ENCODE measurements at places on chromosomes 6 and 20. TPM values are rescaled to one million over a fixed set of nuclear protein-coding genes. Genes with fewer than 3 reads are reported as not detected.

SUMO4 gene
- total RNA-seq = 1.1 TPM

TREM2 gene
- 0.61 TPM for total RNA-seq

DNA sequence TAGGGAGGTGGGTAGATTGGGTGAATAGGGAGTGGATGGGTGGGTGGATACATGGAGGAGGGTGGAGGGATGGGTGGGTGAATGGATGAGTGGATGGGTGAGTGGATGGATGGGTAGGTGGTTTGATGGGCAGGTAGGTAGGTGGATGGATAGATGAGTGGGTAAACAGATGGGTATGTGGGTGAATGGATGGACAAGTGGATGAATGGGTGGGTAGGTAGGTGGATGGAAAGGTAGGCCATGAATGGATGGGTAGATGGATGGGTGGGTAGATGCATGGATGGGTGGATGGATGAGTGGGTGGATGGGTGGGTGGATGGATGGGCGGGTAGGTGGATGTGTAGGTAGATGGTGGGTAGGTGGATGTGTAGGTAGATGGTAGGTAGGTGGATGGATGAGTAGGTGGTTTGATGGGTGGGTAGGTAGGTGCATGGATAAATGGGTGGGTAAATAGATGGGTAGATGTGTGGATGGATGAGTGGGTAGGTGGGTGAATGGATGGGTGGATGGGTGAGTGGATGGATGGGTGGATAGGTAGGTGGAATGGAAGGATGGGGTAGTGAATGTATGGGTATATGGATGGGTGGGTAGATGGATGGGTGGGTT, 51.4 kb downstream of the NPEPL1 start:
- no peaks in the 10 kb centered on the region for H3K36me3 ChIP-seq
- H3K4me3 ChIP-seq = no peak overlapping the region
- no peak overlapping the region for H3K27ac ChIP-seq
- no peak for DNase-seq
- H3K4me1 ChIP-seq = peaks cover 3% of the 10 kb centered on the region
- H3K27me3 ChIP-seq = no peaks in the 10 kb centered on the region

DNA sequence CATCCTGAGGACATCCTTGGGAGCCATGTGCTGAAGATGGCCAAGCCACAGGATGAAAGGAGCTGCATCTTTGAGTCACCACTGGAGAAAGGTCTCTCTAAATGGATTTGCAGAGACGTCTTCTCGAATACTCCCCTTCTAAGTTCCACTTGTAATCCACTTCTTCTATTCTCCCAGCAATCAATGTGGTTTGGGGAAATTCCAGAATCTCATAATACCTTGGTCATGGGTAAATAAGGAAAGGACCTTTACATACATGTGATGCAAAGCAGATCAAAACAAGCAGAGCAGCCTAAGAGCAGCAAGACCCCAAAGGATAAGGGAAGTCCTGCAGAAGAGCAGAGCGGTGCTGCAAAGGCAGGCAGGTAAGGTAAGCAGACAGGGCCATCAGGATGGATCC, 35.3 kb downstream of the TRIM38 start:
- H3K36me3 ChIP-seq = peaks cover 3% of the 10 kb centered on the region
- H3K27ac ChIP-seq = no peak overlapping the region
- no peak for DNase-seq
- H3K4me1 ChIP-seq = no peaks in the 10 kb centered on the region
- no peaks in the 10 kb centered on the region for H3K27me3 ChIP-seq

HDGFL1 gene
- not detected for total RNA-seq

DNA sequence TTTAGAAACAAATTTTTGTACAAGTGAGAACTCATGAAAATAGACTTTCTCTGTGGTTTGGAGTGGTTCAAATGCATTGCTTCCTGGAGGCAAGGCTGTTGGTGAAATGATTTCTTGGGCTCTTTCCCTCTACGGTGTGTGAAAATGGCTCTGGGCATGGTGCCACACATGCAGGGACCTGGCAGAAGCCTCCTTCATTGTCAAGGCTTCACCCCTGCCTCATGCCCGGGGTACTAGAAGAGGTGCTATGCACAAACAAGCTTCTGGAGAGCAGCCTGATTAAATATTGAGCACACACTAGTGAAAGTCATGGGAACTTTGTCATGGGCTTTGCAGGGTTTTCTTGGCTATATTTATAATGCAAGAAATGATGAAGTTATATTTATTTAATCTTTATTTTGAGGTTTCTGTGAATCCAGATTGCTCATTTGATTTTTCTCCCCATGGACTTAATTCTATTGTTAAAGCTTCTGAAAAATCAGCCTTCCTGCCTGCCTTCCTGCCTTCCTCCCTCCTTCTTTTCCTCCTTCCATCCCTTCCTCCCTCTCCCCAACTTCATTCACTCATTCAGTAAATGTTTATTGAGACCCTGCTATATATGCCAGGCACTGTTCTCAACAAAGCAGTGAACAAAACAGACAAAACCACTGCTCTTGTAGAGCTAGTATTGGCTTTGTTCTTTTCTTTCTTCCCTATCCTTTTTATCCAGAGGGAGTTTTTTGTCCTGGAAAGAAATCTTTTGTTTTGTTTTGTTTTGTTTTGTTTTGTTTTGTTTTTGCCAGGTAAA, 21.0 kb downstream of the C6orf89 start:
- peaks cover 11% of the 10 kb centered on the region for H3K36me3 ChIP-seq
- no peak for DNase-seq
- H3K4me1 ChIP-seq = peaks cover 1% of the 10 kb centered on the region
- H3K4me3 ChIP-seq = no peak overlapping the region
- H3K27me3 ChIP-seq = no peaks in the 10 kb centered on the region

GRCh38 chr6:116840091-116840490, 11.2 kb upstream of the GPRC6A start:
- 0 out of 2 replicates have a peak, but pooled peaks cover 2% of the 10 kb centered on the region for H3K27me3 ChIP-seq
- no peak for DNase-seq
- H3K4me1 ChIP-seq = no peaks in the 10 kb centered on the region
- H3K36me3 ChIP-seq = no peaks in the 10 kb centered on the region

OSBPL2 gene
- total RNA-seq = 40.2 TPM

UNC5CL gene
- 0.23 TPM for total RNA-seq

- H3K27ac ChIP-seq = no peak overlapping the region
- H3K27me3 ChIP-seq = peaks cover 3% of the 10 kb centered on the region
- H3K4me1 ChIP-seq = no peaks in the 10 kb centered on the region
- DNase-seq = no peak
Measured at GRCh38 chr6:43823879-43824702, 54.1 kb downstream of the VEGFA start.

TAGAP gene
- total RNA-seq = 5.2 TPM

VGLL2 gene
- 5.7 TPM for total RNA-seq

DNA sequence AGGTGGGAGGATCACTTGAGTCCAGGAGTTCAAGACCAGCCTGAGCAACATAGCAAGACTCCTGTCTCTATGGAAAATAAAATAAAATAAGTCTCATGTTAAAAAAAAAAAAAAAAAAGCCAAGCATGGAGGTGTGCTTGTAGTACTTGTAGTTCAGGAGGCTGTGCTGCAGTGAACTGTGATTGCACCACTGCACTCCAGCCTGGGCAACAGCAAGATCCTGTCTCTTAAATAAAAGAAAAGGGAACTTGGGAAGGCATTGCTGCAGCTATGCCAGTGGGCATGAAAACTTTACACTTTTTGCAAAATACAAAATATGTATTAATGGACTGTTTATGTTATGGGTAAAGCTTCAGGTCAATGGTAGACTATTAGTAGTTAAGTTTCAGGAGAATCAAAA, 37.5 kb upstream of the REV3L start:
- no peaks in the 10 kb centered on the region for H3K36me3 ChIP-seq
- H3K27me3 ChIP-seq = no peaks in the 10 kb centered on the region
- peaks cover 25% of the 10 kb centered on the region for H3K4me1 ChIP-seq
- DNase-seq = no peak

DNA sequence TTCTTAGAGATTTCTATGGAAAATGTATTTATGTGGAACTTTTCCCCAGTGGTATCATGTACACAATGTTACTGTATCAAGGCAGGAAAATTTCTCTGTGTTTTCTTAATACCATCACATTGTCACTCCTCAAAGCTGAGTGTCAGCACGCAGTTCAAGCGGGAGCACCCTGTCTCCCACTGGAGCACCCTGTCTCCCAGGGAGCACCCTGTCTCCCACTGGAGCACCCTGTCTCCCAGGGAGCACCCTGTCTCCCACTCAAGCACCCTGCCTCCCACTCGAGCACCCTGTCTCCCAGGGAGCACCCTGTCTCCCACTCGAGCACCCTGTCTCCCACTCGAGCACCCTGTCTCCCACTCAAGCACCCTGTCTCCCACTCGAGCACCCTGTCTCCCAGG, 51.3 kb downstream of the PSMG4 start:
- no peaks in the 10 kb centered on the region for H3K36me3 ChIP-seq
- H3K4me3 ChIP-seq = no peak overlapping the region
- no peaks in the 10 kb centered on the region for H3K27me3 ChIP-seq
- H3K27ac ChIP-seq = no peak overlapping the region

VIP gene
- not detected for total RNA-seq

SCRT2 gene
- total RNA-seq = not detected

DNA sequence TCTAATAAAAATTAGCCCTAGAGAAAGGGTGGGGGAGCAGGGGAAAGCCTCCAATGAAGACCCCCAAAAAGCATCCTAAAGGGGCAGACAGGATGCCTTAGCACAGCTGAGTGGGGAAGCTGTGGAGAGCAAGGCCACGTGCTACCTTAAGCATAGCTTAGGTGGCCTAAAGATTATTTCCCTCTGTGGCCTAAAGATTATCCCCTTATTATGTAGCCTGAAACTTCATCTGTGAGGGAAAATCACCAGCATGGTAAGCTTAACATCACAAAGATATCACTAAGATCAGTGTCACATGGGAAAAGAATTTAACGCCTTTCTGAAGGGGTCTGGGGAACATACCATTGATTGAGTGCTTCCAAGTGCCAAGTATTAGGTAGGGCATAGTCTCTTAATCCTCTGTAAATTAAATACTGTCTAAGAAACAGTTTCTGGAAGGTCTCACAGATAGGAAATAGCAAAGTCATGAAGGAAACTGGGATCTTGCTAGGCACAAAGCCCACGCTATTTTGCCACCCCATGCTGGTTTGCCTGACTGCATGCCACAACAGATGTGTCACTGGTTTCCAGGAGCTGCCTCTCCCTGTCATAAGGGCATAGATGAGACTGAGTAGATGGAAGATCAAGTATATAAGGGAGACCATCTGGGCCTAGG, 170.0 kb downstream of the HACE1 start:
- H3K4me3 ChIP-seq = no peak overlapping the region
- no peaks in the 10 kb centered on the region for H3K27me3 ChIP-seq
- no peaks in the 10 kb centered on the region for H3K36me3 ChIP-seq
- H3K27ac ChIP-seq = no peak overlapping the region
- no peaks in the 10 kb centered on the region for H3K4me1 ChIP-seq

GRCh38 chr6:136723780-136724179, 68.5 kb downstream of the MAP3K5 start:
- H3K27ac ChIP-seq = peak overlapping the region; percentile 99
- H3K4me1 ChIP-seq = peaks cover 20% of the 10 kb centered on the region
- no peaks in the 10 kb centered on the region for H3K27me3 ChIP-seq
- DNase-seq = peak; percentile 89
- no peak overlapping the region for H3K4me3 ChIP-seq

SLC22A1 gene
- 0.49 TPM for total RNA-seq

DNA sequence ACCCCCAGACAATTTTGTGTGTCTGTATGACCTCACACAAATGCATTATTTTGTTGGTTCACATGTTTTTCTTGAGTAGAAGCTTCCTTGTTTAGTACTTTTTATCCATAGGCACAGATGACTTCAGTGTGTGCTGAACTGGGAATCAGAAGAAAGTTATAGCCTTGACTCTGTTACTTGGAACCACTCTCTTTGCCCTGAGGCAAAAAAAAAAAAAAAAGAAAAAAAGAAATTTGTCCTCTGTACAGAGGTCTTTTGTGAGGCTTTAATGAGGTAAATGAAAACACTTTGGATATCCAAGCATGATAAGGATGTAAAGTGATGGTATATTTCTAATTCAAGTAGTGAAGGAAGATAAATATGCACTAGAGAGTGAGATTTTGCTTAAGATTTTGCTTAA, 51.9 kb downstream of the TRMT11 start:
- no peaks in the 10 kb centered on the region for H3K4me1 ChIP-seq
- peaks cover 13% of the 10 kb centered on the region for H3K36me3 ChIP-seq
- no peak overlapping the region for H3K4me3 ChIP-seq
- no peak overlapping the region for H3K27ac ChIP-seq
- H3K27me3 ChIP-seq = no peaks in the 10 kb centered on the region

DNA sequence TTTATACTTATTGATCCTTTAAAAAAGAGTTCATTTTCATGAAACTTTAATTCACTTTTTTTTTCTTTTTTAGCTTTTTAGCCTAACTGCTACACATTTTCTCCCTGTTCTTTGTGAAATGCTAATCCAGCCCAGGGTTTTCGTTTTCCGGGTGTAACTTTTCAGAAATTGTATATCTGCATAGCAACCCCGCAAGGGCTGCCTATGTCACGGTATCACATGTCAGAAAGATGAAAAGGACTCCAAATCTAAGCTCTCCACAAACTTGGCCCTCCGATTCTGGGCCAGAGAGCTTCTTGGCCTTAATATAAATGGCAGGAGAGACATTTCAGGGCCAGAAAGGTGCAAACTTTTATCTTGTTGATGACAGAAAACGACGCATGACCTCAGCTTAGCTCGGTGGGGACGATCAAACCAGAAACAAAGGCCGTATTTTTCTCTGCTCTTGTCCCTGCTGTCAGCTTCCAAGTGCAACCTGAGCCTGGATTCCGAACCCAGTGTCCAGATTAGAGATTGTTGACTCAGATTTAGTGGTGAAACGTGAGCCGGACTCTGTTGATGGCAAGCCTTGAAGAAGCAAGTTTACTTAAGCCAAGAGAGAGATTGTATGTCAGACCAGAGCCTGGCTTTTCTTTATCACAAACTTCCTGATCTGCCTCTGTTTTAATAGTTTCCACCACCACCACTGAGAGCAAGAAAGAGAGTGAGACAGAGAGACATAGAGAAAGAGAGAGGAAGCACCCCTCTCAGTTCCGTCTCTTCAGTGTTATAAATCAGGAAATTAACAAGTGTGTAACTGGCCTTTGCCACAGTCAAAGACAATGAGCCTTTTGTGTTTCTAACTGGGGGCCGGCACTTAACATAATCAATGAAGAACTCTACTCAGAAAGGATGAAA, 157.8 kb downstream of the SCML4 start:
- H3K27me3 ChIP-seq = no peaks in the 10 kb centered on the region
- peaks cover 63% of the 10 kb centered on the region for H3K4me1 ChIP-seq
- peak overlapping the region; percentile 40 for H3K4me3 ChIP-seq
- peak; percentile 90 for DNase-seq
- H3K36me3 ChIP-seq = no peaks in the 10 kb centered on the region

GRCh38 chr6:29553268-29554057, 6.1 kb downstream of the UBD start:
- no peak overlapping the region for H3K4me3 ChIP-seq
- H3K4me1 ChIP-seq = no peaks in the 10 kb centered on the region
- no peaks in the 10 kb centered on the region for H3K36me3 ChIP-seq
- DNase-seq = no peak

DNA sequence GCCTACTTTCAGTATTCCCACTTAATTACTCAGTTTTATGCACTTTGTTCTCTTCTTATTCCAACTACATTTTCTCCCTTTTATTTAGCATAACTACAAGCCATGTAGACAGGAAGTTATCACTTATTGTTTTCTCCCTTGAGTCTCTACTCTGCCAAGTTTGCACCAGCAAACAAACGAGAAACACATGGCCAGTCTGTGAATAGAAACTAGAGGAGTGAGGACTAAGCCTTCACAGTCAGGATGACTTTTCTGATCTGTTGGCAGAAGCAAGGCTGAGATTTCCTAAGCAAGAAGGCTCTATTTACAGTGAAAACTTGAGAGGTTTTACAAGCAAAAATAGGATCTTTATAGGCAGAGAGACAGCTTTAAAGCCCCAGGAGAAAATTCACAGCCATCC, 69.8 kb upstream of the TINAG start:
- H3K27me3 ChIP-seq = no peaks in the 10 kb centered on the region
- H3K36me3 ChIP-seq = no peaks in the 10 kb centered on the region
- no peak for DNase-seq
- no peak overlapping the region for H3K4me3 ChIP-seq
